ENCODE measurements at places on chromosomes 3 and 15.

DNA sequence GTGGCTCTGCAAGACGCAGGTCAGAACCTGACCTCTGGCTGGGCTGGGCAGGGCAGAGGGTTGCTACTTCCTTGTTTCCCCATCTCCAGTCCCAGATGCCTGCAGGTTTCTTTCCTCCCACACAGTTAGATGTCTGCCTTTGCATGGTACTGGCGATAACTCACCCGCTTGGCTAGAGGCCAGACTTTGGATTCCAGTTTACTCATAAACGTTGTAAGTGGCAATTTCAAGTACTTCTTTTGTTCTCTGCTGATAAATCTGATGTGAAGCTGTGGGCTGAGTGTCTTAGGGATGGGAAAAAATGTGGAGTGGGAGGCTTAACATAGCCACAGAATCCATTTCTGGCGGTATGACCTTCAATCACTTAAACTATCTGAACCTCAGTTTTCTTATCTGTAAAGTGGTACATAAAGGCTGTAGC lies 194.2 kb downstream of the EBLN2 start:
- DNase-seq, result no peak

DNA sequence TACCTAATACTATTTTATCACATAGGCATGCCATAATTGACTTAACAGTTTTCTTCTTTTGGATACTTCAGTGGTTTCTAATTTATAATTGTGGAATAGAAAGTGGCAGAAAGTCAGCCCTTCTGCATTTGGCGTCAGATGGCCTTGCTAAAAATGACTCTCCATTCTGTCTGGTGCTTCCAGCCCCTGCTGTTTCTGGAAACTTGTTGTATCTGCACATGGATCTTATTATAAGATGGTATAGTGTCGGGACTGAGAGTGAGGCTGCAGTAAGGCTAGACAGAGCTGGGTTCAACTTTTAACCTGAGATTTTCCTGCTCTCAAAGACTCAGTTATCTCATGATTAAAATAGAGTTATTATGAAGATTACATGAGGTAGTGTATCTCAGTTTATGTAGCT lies 74.8 kb upstream of the WDR72 start:
- DNase-seq, result no peak

- no peak for DNase-seq
Measured at GRCh38 chr3:153456833-153457545, 295.0 kb downstream of the RAP2B start.

- DNase-seq, result no peak
Measured at GRCh38 chr15:48421362-48421761, 90.1 kb downstream of the DUT start.

GRCh38 chr15:26615927-26616302 lies 157.0 kb downstream of the GABRB3 start:
- no peak for DNase-seq

DNA sequence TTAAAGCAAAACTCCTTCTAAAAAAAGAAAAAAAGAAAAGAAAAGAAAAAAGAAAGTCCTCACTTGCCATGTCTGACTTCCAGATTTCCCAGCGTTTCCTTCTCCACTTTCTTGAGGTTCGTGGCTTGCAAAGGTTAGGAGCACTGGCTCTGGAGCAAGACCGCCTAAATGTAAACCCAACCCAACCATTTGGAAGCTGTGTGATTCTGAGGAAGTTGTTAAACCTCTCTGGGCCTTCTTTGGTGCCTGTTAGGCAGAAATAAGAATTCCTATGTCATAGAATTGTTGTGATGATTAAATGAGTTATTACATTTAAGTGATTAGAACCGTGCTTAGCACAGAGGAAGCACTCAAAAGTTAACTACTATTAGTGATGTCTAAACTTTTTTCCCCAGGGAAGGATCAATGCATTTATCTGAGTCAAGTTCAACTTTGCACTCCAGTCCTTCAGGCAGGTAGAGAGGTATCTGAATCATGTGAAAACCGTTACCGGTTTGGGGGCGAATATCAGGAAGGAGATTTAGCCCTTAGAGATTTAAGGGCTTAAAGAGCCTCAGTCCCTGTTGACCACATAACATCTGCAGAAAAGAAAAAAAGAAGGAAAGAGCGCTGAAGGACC lies 78.3 kb upstream of the HES1 start:
- no peak for DNase-seq

GRCh38 chr15:74725225-74725774 lies at the start of gene CYP1A1:
CYP1A1 (minus strand) TSS chr15:74725528; CDS start chr15:74723097, 2,431 bp downstream.
- no peak for DNase-seq

GRCh38 chr3:107938143-107938542 lies 152.7 kb downstream of the CD47 start:
- DNase-seq, result no peak

- DNase-seq, result no peak
Measured at GRCh38 chr15:63504979-63505841, 817 bp downstream of the USP3 start.

All from activated gamma-delta T cell treated with anti-CD3 and anti-CD28 coated beads, Interleukin-2, amount 50 U/mL, for 16 hours (primary cell).